ENCODE measurements at places on chromosomes 6 and 20.

DNA sequence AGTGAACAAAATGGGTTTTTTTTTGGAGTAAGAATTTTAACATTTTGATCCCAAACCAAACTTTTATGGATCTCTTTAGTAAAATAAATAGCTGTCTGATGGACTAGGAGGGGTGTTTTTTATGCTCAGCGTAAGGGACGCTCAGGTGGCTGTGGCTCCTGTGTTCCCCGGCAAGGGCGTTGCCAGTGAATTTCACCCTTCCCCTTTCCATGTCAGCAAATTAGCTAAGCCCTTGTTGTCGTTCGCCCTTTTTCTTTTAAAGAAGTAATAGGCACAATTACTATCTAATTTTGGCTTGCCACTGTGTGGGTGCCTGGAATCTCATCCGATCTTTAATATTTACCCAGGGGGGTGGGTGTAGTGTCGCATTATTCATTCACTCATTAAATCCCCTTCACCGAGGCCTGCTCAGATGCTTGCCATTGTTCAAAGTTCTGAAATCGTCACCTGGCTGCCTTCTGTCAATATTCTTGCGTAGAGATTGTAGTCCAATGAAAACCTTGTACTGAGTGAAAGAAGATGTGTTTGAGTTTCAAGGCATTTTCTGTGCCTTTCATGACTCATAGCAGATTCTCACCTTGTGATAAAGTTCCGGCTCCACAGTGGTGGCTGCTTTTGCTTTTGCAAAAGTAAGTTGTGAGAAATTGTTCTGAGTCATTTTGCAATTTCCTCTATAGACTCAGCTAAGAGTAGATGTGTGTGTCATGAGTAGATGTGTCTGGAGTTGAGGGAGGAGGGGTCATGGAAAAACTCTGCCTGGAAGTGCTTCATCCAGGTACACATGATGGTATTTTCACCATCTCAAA is 40.0 kb upstream of the CLDN20 start:
- DNase-seq, result peak; percentile 79

- DNase-seq, result no peak
Observed at GRCh38 chr6:50527985-50528384, 185.3 kb upstream of the TFAP2D start.

GRCh38 chr6:20991910-20992309 is 457.7 kb downstream of the CDKAL1 start:
- DNase-seq, result no peak

- DNase-seq, result no peak
Observed at GRCh38 chr20:11246251-11246775, 572.5 kb upstream of the JAG1 start.

- DNase-seq, result peak; percentile 60
Observed at GRCh38 chr6:49531774-49532569, 18.5 kb upstream of the C6orf141 start.

DNA sequence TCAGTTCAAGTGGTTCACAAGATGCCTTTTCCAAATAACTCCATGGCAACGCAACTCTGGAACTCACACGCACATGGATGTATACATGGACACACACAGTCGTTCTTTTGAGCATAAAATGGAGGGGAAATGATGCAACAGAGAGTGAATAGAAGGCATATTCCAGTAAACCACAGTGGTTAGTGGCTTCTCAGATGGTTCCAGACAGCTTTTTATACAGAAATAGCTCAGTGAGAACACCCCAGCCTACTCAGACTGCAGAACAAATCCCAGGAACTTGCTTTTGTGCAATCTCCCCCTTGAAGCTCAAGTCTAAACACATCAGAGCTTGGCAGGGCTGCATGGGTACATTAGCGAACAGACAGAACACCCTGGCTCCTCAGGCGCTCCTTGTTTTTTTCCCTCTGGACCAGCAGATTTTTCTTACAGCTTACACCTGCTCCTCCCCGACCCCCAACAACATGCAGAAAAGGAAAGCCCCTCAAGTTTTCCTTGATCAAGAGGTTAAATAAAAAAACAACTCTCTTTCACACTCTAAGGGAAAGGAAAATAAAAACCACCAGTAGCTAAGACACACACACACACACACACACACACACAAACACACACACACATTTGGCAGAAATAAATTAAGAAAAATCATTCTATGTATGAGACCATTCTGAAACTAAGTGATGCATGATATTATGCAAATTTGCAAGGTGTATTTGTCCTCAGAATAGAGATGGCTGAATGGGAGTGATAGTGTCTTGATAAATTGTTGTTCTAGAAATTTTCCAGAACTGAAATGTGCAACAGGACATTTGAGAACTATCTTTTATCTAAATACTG is 51.2 kb upstream of the RANBP9 start:
- peak; percentile 20 for DNase-seq

DNA sequence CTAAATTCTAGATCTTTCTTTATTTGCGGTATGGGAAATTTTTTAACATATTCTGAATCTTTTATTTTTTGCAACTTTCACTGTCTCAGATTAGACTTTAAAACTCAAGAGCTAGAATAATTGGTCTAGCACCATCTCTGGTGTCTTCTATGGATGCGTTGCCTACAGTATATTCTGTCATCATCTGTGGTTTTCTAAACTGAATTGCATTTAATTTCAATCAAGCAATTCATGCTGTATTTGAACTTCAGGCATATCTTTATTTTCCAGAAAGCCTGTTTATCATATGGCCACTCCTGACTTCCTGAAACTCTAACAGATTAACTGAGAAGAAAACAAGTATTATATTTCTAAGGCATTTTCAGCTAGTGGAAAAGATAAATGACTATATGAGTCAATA is 281.6 kb downstream of the PLCB1 start:
- no peak for DNase-seq

- peak; percentile 37 for DNase-seq
Observed at GRCh38 chr6:166626177-166627032, 646 bp downstream of the RPS6KA2 start.

GRCh38 chr20:53905820-53906191 is 164.6 kb downstream of the BCAS1 start:
- DNase-seq, result no peak

GRCh38 chr20:63932606-63933160 is 23.5 kb downstream of the UCKL1 start:
- no peak for DNase-seq

DNA sequence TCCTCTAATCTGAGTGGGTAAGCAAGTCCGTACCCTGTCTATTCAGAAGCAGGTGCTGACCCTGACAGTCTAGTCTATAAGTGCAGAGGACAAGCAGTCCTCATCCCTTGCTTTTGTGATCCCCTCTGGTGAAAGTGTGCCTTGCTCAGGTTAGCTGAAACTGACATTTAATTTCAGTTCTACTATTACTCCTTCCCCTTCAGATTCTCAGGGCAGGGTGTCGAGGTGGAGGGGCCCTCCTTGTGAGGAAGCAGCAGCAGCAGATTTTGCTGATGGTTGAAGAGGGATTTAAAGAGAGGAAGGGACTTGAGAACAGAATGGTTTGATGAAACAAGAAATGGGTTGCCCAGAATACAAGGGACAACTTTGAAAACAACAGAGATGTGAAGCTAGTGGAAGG is 309.3 kb downstream of the CLIC5 start:
- DNase-seq, result no peak

GRCh38 chr20:41180599-41181333 is 43.4 kb downstream of the PLCG1 start:
- DNase-seq, result no peak

DNA sequence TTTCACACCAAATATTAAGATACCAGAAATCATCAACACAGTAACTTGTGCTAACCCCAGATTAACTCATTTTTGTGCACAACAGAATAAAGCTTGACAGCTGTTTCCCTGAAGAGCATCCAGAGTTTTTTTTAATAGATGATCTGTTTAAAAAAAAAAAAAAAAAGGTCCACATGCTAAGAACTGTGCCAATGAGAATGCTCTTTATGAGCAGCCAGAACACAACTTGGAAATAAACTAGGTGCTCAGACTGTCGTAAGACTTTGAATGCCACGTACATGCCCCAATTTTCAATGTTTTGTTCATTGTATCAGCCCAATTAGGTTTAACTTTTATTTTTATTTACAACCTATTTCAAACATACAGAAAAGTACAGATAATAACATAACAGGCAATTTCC is 47.3 kb downstream of the STAU1 start:
- no peak for DNase-seq

GRCh38 chr6:101534821-101535220 is 141.3 kb downstream of the GRIK2 start:
- DNase-seq, result no peak

DNA sequence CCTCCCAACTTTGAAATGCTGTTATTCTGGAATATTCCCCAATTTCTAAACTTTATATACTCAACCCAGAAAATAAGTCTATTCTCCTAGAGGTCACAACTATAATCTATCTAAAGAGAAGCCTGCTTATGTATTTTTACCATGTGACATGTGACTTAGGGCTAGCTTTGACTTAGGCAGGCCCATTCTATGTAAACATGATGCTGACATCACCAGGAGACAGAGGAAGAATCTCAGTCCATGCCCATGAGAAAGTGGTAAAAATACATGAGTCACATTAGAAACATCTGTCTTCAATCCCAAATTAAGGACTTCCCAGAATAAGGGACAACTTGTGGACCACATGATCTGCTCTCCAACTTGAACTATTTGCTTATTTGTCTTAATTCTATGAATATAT is 113.6 kb upstream of the ID4 start:
- no peak for DNase-seq

GRCh38 chr6:54805077-54805476 is 41.5 kb upstream of the FAM83B start:
- DNase-seq, result no peak

DNA sequence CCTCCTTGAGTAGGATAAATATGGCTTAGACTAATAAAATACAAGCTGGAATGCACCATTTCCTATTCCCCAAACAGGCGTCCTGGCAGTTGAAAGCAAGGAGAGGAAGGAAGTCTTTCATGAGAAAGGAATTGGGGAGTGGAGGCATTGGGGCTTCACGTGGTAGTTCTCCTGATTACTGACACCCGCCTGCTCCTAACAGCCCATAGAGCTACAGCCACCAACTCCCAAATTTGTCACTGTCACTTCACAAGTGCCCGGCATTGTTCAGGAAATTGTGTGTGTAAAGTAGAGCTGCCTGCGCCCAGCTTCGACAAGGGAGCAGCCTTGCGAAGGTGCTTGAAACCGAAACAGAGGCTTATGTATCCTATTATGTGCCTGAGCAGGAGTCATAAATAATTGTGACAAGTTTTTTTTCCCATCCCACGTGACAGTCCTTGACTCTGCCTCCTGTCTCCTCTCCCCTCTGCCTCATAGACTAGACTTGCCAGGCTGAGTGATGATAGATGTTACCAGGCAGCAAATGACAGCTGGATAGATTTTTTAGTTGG is 301.7 kb upstream of the ZFP64 start:
- DNase-seq, result peak; percentile 83

DNA sequence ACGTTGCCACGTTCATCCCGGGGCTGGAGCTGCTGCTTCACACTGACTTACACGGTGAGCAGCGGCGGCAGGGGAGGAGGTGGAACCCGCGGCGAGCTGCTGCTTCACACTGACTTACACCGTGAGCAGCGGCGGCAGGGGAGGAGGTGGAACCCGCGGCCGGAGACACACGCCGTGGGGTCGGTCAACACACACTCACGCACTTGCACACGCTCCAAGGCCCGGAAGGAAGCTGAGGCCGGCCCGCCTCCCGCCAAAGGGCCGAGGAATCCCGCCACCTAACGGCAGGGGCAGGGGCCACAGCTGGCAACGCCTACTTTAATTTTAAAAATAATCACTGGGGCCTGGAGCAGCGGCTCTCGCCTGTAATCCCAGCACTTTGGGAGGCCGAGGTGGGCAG is 94.4 kb upstream of the FOXC1 start:
- DNase-seq, result no peak

GRCh38 chr20:58839991-58840747 is 10.5 kb downstream of the GNAS-AS1 start:
- no peak for DNase-seq

DNA sequence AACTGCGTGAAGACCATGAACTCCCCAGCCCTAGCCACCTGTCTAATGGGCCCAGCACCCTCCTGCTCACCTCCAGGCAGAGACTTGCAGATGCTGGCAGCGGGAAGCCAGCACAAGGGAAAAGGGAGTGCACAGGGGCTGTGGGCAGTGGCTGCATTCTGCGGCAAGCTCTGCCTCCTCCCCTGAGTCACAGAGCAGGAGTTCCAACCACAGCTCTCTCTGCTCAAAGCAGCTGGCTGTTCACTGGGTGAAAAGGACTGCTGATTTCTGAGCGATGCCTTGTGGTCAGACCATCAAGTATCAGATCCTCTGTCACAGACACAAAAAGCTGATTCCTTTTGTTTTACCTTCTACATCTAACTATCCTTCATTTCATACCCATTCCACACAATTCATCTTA is 10.5 kb downstream of the NKX2-2 start:
- DNase-seq, result no peak

- DNase-seq, result no peak
Observed at GRCh38 chr20:48582673-48582985, 245.2 kb downstream of the PREX1 start.

DNA sequence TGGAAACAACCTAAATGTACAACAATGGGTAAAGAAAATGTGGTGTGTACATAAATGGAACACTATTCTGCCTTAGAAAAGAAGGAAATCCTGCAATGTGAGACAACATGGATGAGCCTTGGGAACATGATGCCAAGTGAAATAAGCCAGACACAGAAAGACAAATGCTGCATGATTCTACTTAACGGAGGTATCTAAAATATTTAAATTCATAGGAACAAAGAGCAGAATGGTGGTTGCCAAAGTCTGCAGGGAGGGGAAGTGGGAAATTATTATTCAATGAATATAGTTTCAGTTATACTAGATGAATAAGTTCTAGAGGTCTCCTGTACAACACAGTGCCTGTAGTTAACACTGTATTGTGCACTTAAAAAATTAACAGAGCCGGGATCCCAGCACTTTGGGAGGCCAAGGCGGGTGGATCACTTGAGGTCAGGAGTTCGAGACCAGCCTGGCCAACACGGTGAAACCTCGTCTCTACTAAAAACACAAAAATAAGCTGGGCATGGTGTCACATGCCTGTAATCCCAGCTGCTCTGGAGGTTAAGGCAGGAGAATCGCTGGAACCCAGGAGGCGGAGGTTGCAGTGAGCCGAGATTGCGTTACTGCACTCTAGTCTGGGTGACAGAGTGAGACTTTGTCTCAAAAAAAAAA is 71.4 kb upstream of the SNX9 start:
- DNase-seq, result no peak

DNA sequence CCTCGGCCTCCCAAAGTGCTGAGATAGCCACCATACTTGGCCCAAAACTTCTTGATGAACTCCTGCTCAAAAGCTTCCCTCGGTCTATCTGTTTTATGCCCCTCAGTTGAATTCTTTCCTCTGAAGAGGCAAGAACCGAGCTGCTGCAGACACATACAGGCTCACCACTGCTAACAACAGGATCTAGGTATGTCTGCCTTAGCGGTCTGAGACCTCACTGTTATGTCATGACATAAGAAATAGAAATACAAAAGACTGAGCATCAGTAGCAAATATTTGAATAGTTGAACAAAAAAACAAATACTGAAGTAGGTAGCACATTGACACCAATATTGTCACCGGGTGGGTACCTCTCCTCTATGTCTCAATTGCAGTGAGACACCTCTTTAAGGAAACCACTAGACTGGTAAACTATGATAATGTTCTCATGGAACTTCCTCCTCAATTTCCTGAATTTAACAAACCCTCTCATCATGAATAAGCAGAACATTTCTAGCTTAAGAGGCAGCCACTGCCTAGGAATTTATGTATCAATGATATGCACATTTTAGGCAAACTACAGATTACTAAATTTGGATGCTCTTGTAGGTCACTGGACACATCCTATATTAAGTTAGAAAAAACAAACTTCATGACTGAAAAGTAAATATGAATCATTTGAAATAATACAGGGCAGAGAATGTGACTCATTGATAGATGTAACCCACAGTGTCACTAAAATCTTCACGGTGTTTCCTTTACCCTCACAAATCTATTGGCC is 9.4 kb upstream of the STXBP5 start:
- no peak for DNase-seq

All from small intestine (tissue), 16 donors.